Peyer's patch (tissue), 4 donors: ENCODE measurements at places on chromosomes 3 and 15. TPM values are rescaled to one million over a fixed set of nuclear protein-coding genes. Genes with fewer than 3 reads are reported as not detected.
A peak's percentile ranks its signal among the peaks of the same experiment; 100 is the strongest.

DNA sequence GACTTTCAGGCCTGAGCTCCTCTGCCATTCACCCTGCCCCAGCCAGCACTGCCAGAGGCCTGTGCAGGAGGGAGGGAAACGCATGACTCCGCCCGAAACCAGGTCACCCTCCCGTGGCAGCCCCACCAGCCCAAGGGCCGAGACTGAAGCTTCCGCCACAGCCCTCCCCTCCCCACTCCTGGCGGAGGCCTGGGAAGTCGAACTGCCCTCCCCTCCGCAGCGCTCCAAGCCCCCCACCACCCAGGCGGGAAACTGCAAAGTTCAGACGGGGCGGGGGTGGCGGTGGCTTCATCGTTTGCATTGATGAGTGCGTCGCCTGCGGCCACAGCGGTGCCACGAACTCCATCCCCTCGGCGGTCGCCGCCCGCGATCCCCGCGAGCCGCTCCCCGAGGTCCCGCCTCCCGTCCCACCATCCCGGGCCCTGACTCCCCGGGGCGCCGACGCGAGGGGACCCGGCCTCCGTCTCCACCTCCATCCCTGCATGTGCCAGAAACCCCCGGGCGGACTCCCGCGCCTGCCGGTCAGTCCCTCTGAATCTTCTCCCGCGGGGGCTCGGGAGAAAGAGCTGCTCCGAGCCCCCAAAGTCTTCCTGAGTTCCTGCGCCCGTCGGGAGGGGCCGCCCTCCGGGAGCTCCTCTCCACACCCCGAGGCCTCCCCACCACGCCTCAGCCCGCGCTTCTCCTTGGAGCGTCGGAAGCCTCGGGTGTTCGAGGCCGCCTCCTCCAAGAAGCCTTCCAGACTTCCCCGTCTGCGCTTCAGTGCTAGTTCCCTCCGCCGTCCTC is 698 bp downstream of the MELTF start:
- peak overlapping the region; percentile 2 for H3K27ac ChIP-seq
- no peak for DNase-seq
- no peaks in the 10 kb centered on the region for H3K27me3 ChIP-seq
- H3K4me1 ChIP-seq, result peaks cover 8% of the 10 kb centered on the region

DNA sequence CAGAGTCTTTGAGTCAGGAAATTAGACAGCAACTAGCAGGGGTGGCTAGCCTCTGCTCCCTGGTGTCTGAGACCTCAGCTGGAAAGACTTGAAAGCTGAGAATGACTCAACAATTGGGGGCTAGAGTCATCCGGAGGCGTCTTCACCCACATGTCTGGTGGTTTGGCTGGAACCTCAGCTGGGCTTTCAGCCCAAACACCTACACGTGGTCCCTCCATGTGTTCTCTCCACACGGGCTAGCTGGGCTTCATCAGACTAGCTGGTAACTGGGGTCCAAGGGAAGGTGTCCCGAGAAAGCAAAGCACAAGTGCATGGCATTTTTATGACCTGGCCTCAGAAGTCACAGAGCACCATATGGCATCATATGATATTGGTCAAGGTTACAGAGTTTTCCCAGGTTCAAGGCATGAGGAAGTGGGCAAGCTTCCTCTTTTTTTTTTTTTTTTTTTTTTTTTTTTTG is 19.9 kb upstream of the ABHD2 start:
- H3K27ac ChIP-seq, result no peak overlapping the region
- no peaks in the 10 kb centered on the region for H3K36me3 ChIP-seq
- H3K4me3 ChIP-seq, result no peak overlapping the region
- no peaks in the 10 kb centered on the region for H3K4me1 ChIP-seq
- H3K27me3 ChIP-seq, result no peaks in the 10 kb centered on the region

DNA sequence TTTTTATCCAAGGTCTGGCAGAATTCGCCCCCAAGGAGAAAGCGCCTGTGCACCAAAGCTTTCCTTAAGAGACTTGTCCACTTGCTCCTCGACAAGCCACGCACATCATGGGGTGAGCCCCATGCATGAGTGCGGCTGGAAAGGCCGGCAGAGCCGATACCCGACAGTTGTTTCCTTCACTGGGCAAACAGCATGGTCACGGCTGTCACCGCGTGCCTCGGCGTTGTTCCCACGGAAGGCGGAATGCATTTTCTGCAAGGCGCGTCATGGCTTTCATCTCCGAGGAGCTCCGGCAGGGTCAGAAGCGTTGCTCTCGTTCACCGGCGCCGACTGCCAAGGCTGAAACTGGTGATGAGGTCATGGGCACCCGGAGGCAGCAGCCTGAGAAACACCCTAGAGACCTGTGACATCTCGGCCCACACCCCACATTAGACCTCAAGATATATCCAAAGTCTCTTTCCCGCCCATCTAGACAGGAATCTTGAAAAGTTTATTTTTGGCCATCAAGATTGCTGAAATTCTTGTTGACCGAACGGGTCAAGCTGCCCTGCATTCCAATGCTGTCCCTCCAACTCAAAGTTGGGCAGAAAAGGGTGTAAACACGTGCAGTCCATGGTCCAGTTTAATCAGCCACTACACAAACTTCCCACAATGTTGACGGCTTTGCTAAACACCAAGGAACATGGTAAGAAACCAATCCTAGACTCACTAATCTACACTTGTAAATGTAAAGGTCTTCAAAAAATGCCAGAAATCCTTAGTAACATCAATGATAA is 604 bp upstream of the TJP1 start:
- no peaks in the 10 kb centered on the region for H3K4me1 ChIP-seq
- H3K27ac ChIP-seq, result peak overlapping the region; percentile 57
- DNase-seq, result no peak
- no peaks in the 10 kb centered on the region for H3K27me3 ChIP-seq

GRCh38 chr15:37594417-37594816 is 340.0 kb upstream of the TMCO5A start:
- H3K36me3 ChIP-seq, result no peaks in the 10 kb centered on the region
- H3K4me1 ChIP-seq, result no peaks in the 10 kb centered on the region
- no peak for DNase-seq
- H3K4me3 ChIP-seq, result no peak overlapping the region
- no peak overlapping the region for H3K27ac ChIP-seq

- H3K27ac ChIP-seq, result no peak overlapping the region
- H3K4me1 ChIP-seq, result no peaks in the 10 kb centered on the region
- DNase-seq, result no peak
- no peak overlapping the region for H3K4me3 ChIP-seq
- H3K27me3 ChIP-seq, result no peaks in the 10 kb centered on the region
These were observed 267.1 kb upstream of the TPRG1 start for GRCh38 chr3:188904670-188905069.

TGM4 gene
- total RNA-seq, result not detected

- no peak for DNase-seq
- H3K4me3 ChIP-seq, result no peak overlapping the region
- no peaks in the 10 kb centered on the region for H3K27me3 ChIP-seq
- no peaks in the 10 kb centered on the region for H3K36me3 ChIP-seq
These were observed 6.4 kb upstream of the RTP3 start for GRCh38 chr3:46491089-46492070.

UBE3A gene
- total RNA-seq, result 88.1 TPM

C15orf39 gene
- total RNA-seq, result 31.1 TPM

GRCh38 chr3:120048355-120049041 is 45.7 kb downstream of the GSK3B start:
- H3K36me3 ChIP-seq, result no peaks in the 10 kb centered on the region
- no peak overlapping the region for H3K4me3 ChIP-seq
- no peaks in the 10 kb centered on the region for H3K27me3 ChIP-seq
- no peaks in the 10 kb centered on the region for H3K4me1 ChIP-seq
- no peak for DNase-seq

DNA sequence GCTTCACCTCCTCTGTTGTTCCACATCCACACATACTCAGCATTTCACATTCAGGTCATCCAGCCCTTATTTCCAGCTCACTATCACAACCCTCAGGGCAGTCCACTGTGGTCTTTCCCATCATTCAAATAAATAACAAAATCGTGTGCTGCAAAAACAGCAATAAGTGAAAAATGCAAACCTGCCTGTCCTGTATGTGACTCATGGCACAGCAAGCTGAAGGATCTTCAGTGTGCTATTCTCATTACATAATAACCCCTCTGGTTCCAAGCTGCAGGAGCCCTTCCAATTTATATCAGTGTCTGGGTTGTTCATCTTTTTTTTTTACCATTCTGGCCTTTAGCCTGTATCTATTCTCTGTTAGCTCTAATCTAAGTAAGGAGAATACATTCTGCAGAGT is 185.3 kb upstream of the UBE2E2 start:
- no peak for DNase-seq
- no peaks in the 10 kb centered on the region for H3K27me3 ChIP-seq
- no peaks in the 10 kb centered on the region for H3K36me3 ChIP-seq

GRCh38 chr3:150523538-150523937 is 22.8 kb downstream of the SERP1 start:
- H3K4me1 ChIP-seq, result no peaks in the 10 kb centered on the region
- no peaks in the 10 kb centered on the region for H3K36me3 ChIP-seq
- H3K4me3 ChIP-seq, result no peak overlapping the region
- H3K27ac ChIP-seq, result no peak overlapping the region
- DNase-seq, result no peak

CCDC54 gene
- not detected for total RNA-seq

DNA sequence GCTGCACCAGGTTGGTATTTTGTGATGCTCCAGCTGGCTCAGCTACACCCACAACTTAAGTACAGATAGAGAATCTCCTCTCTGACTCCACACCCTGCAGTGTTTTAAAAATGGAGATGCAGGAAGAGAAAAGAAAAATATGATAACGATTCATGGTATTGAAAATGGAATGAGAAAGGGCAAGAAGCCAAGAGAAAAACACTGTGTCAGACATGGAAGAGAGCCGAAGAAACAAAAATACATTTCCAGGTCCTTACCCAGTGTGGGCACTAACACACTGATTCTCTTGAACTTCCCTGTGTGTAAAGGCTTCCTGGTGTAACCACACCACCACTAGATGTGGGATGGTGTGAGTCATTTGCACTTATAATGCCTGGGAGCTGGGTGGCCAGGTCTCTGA is 93.1 kb downstream of the GMPS start:
- no peak for DNase-seq
- no peaks in the 10 kb centered on the region for H3K4me1 ChIP-seq
- H3K36me3 ChIP-seq, result no peaks in the 10 kb centered on the region
- H3K4me3 ChIP-seq, result no peak overlapping the region
- H3K27ac ChIP-seq, result no peak overlapping the region

DNA sequence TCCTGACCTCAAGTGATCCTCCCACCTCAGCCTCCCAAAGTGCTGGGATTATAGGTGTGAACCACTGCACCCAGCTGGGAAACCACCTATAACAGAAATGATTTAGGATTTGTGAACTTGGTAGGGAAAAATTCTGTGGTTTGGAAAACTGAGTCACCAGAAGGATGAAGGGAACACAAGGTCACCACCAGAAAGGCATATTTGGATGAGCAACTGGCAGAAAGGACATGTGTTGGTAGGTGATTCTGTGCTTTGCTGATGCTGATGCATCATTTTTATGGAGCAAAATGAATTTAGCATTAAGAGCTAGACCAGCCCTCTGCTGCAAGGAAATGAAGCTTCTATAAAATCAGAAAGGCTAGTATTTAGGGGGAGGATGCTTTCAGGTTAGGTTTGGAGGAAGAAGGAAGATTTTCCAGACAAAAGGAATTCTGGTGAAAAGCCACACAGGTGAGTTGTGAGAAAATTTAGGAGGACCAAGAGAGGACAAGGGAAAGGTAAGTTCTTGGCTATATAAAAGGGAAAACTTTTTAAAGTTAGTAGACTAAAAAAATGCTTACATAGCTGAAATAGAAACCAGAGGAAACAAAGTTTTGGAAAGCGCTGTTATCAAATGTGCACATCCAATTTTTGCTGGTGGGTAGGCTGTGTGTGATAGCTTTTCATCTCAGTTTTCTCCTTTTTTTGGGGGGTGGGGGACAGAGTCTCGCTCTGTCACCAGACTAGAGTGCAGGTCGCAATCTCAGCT is 3.6 kb downstream of the PXK start:
- H3K4me3 ChIP-seq, result no peak overlapping the region
- H3K4me1 ChIP-seq, result no peaks in the 10 kb centered on the region
- no peak for DNase-seq
- H3K27ac ChIP-seq, result no peak overlapping the region

- no peaks in the 10 kb centered on the region for H3K4me1 ChIP-seq
- H3K4me3 ChIP-seq, result no peak overlapping the region
- no peak for DNase-seq
- H3K27me3 ChIP-seq, result no peaks in the 10 kb centered on the region
These were observed 82.0 kb downstream of the CHCHD4 start for GRCh38 chr3:14042680-14043079.

- no peak overlapping the region for H3K4me3 ChIP-seq
- H3K27me3 ChIP-seq, result no peaks in the 10 kb centered on the region
- H3K27ac ChIP-seq, result no peak overlapping the region
- H3K36me3 ChIP-seq, result no peaks in the 10 kb centered on the region
These were observed 1.7 kb upstream of the NGLY1 start for GRCh38 chr3:25784971-25785370.

GOLGA8O gene
- not detected for total RNA-seq

GRCh38 chr3:43950775-43951174 is 260.0 kb downstream of the ABHD5 start:
- DNase-seq, result no peak
- no peak overlapping the region for H3K27ac ChIP-seq
- H3K4me3 ChIP-seq, result no peak overlapping the region
- H3K27me3 ChIP-seq, result no peaks in the 10 kb centered on the region

DNA sequence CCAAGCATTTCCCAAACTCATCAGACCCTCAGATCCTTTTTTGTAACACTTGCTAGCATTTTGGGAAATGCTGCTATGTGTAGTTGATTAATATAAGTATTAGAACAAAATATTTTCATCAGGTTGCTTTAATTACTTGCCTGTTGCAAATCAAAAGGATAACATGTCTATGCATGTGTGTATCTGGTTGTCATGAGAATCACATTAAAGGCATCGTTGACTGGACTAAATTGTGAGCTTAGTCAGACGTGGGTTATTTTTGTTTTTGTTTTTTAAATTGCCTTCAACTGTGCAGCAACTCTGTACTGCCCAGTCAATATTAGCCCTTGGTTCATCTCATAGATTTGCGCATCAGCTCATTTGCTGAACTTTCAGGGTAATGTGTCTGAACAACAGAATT is 81.6 kb downstream of the SLMAP start:
- H3K27me3 ChIP-seq, result no peaks in the 10 kb centered on the region
- no peak for DNase-seq

DNA sequence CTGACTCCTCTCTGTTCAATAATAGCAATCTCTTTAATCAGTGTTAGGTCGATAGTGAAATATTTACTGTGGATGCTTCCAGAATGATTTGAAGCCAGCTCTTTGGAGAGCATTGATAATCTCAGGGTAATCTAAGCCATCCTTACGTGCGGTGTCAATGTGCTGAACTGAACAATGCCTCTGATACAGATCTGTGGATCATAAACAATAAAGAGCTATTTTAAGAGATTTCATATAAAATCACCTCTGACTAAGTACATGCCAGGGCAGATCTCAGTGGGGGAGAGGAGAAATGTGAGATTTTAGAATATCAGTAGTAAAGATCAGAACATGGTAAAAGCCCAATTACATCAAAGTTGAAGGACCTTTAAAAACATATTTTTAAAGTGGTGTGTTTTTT is 319.3 kb upstream of the GBE1 start:
- H3K4me3 ChIP-seq, result no peak overlapping the region
- no peaks in the 10 kb centered on the region for H3K36me3 ChIP-seq
- no peaks in the 10 kb centered on the region for H3K4me1 ChIP-seq

KIF7 gene
- 2.3 TPM for total RNA-seq

GRCh38 chr3:53196575-53197407 is 35.8 kb downstream of the PRKCD start:
- no peak overlapping the region for H3K27ac ChIP-seq
- no peaks in the 10 kb centered on the region for H3K36me3 ChIP-seq
- no peaks in the 10 kb centered on the region for H3K27me3 ChIP-seq
- H3K4me3 ChIP-seq, result no peak overlapping the region
- DNase-seq, result no peak
